Muscle of arm (tissue), 14 donors: ENCODE measurements at places on chromosomes 12 and 14. TPM values are rescaled to one million over a fixed set of nuclear protein-coding genes. Genes with fewer than 3 reads are reported as not detected.

GRCh38 chr12:26271024-26271423 lies 75.7 kb downstream of the SSPN start:
- no peak for DNase-seq

DNA sequence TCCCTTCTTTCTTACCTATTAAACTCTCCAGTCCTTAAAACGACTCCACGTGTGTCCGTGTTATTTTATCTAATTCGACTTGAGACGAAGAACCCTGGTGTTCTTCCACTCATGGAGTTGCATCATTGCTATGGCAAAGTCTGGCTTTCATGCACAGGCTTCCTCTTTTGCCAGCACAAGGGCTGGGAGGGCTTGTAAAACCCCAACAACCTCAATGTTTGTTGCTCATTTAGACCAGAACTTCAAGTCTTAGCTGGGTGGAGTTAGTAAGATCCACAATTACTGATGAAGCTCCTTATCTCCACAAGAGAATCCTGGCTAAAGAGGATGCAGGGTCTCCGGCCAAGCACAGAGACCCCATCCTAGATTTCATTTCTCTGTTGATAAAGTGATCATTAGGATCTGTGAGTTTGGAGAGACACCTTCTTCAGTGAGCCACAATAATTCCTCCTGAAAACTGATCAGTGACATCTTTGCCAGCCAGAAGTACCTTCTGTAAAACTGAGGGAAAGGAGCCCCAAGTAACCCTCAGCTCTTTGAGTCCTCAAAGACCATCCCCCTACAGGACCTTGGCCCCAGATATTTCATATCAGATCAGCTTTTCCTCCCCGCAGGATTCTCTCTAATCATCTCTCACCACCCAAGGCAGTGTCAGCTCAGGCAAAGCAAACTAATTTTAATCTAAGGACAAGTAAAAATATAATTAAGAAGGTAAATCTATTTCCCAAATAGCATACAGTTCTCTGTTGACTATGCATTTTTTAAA lies 514.6 kb downstream of the FUT8 start:
- DNase-seq: no peak

- DNase-seq: no peak
These were observed 7.4 kb upstream of the KTN1 start for GRCh38 chr14:55572578-55572977.

DNA sequence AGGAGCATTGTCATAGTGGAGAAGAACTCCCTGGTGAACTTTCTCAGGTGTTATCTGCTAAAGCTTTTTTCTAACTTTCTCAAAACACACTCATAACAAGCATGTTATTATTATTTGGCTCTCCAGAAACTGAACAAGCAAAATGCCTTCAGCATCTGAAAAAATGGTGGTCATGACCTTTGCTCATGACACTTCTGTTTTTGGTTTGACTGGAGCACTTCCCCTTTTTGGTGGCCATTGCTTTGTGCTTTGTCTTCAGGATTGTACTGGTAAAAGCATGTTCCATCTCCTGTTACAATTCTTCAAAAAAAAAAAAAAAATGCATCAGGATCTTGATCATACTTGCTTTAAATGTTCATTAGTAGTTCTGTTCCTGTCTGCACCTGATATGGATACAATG lies 1241.6 kb upstream of the USP15 start:
- DNase-seq: no peak

DNA sequence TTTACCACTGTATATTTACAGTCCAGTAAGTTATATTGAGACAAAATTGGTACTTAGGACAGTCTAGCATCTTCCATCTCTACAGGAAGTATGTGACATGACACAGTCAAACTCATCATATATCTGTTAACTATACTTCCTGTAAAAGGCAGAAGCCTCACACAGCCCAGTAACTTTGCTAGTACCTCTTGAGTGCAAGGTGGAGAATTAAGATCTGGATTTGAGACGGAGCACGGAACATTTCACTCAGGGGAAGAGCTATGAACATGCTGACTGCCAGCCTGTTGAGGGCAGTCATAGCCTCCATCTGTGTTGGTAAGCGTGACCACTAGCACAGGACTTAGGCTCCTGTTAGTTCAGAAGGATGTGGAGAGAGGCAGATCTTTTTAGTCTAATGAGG lies 333.7 kb upstream of the OR4E1 start:
- no peak for DNase-seq

KRAS gene
- polyA plus RNA-seq: 24.0 TPM

- DNase-seq: no peak
These were observed 415.2 kb upstream of the GARIN6 start for GRCh38 chr12:99232324-99232723.

DNA sequence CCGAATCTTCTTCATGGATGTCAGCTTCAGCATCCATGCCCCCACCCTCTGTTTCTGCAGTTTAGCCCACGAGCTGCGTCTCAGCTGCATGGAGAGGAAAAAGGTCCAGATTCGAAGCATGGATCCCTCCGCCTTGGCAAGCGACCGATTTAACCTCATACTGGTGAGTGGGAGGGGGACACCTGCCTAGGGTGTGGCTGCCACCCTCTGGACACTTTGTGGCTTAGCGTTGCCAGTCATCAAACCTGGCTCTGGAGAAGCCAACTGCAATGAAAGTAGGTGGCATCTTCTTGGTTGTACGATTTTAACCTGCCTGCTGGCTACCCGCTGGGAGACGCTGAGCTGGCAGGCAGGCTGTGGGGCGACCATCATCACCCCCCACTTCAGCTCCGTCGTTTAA lies 16.7 kb downstream of the DCAF4 start:
- no peak for DNase-seq

GRCh38 chr12:89421092-89421835 lies 69.0 kb upstream of the DUSP6 start:
- DNase-seq: no peak

PIGH gene
- polyA plus RNA-seq: 14.2 TPM

RHOJ gene
- polyA plus RNA-seq: 30.5 TPM

DNA sequence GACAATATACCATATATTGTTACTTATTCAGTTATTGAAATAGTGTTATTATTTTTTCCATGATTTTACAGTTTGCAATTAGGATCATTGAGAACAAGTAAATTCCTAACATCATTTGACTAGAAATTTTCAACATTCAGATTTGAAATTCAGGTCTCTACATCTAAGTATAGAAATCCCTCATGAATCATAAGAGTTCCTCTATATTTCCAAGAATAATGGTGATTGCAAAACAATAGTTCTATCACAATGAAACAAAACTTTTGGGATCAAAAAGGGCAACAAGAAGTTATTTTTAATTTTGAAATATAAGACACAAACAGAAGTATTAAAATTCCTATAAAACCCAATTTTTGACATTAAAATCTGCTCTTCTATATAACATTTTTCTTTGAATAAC lies 10.8 kb downstream of the CLEC1A start:
- no peak for DNase-seq

GRCh38 chr14:68790644-68791077 lies 2.2 kb downstream of the ZFP36L1 start:
- no peak for DNase-seq
